WERI-Rb-1 (cell line): ENCODE measurements at places on chromosomes 12 and 14.

- no peak for DNase-seq
Measured at GRCh38 chr12:127223731-127224130, 1043.2 kb upstream of the TMEM132C start.

GRCh38 chr12:84506282-84506681 is 406.3 kb downstream of the SLC6A15 start:
- DNase-seq: no peak

GRCh38 chr12:54020591-54021405 is 7.4 kb upstream of the HOXC6 start:
- DNase-seq: peak; percentile 74

DNA sequence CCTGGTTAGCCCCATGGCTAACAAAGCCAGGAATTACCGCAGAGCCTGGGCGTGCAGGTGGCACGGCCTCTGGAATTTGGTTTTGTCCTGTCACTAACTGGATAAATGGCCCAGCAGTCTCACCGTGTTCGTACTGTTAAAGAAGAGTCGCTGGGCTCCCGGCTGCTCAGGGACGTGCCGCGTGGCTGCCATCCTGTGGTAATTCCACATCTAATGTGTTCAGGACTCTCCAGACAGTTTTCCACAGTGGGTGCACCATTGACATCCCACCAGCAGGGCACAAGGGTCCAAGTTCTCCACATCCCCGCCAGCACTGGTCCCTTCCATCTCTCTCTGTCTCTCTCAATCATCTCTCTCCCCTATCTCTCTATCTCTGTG is 19.6 kb downstream of the NOC4L start:
- DNase-seq: peak; percentile 36

GRCh38 chr14:67962215-67962644 is 142.7 kb downstream of the RAD51B start:
- no peak for DNase-seq

DNA sequence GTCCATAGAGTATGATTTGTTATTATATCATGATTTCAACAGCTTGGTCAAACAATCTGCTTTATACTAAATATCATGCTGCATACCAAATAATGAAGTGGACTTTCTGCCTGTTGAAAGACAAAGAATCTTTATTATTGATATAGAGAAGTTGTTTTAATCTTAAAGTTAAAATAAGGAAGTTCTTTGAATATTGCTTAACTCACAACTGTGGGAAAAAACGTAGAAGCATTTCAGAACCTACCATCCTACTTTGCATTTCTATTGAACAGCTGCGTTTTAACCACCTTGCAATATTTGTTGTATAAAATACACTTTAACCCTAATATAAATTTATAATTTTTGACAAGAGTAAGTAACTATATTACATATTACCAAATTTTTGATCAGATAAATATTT is 22.9 kb upstream of the ARL1 start:
- DNase-seq: no peak

- no peak for DNase-seq
Measured at GRCh38 chr12:80415466-80415865, 28.6 kb upstream of the PTPRQ start.

DNA sequence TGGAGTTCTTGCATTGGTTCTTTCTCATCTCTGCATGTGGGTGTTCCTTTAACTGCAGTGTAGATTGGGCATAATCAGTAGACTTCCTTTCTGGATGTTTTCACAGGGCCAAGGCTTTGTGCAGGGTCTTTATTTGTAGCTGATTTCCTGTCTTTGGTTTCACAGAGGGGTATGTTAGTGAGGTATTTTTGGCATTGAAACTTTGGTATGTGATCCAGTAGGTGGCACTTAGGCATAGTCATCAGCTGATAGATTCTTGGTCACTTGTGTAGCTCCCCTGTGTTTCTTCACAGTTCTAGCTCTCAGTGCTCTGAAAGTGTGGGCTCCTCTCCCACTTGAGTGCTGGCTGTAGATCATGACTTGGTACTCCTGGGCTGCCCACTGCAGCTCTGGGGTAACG is 52.7 kb upstream of the LMO3 start:
- DNase-seq: no peak

GRCh38 chr14:49164074-49164473 is 422.1 kb downstream of the RPS29 start:
- DNase-seq: no peak

GRCh38 chr12:95096852-95097251 is 23.4 kb upstream of the NR2C1 start:
- DNase-seq: no peak

GRCh38 chr12:103998976-103999375 is 33.3 kb downstream of the TDG start:
- DNase-seq: no peak

DNA sequence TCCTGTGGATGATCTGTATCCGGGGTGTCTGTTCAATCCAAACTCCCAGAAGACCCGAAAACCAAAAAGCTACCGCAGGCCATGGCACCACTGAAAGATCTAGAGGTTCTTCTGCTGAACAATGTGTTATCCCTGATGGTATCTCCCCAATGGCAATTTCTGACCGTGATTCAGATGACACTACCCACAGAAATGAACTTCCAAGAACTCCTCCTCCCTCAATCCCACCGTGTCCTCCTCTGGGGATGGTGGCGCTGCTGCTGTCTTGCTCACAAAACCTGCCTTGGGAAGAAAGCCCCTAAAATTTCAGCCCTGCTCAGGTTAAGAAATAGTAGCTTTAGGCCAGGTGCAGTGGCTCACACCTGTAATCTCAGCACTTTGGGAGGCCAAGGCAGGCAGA is 7.8 kb downstream of the CRACR2A start:
- no peak for DNase-seq
